Activated CD4-positive, alpha-beta T cell treated with anti-CD3 and anti-CD28 coated beads, Interleukin-2, amount 50 U/mL, for 1 hour (primary cell): ENCODE measurements at places on chromosomes 6 and 20.

GRCh38 chr6:31763619-31763940 lies 1.1 kb downstream of the SAPCD1 start:
- no peak for DNase-seq

DNA sequence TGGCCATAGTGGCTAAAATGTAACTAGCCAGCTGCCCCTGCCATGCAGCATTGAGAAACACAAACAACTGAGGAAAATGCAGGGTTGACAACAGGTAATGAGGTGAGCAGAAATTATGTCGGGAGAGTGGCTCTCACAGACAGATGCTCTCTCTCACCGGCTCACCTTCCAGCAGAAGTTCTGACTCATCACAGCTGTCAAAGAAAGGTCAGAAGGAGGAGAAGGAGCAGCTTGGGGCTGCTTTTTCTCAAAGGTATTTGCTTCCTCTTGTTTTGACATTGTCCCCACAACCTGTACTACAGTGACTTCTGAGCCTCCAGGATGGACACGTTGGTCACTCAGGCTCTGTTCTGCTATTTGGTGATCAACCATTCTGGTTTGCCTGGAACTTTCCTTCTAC lies 190.5 kb upstream of the HEY2 start:
- DNase-seq = no peak

DNA sequence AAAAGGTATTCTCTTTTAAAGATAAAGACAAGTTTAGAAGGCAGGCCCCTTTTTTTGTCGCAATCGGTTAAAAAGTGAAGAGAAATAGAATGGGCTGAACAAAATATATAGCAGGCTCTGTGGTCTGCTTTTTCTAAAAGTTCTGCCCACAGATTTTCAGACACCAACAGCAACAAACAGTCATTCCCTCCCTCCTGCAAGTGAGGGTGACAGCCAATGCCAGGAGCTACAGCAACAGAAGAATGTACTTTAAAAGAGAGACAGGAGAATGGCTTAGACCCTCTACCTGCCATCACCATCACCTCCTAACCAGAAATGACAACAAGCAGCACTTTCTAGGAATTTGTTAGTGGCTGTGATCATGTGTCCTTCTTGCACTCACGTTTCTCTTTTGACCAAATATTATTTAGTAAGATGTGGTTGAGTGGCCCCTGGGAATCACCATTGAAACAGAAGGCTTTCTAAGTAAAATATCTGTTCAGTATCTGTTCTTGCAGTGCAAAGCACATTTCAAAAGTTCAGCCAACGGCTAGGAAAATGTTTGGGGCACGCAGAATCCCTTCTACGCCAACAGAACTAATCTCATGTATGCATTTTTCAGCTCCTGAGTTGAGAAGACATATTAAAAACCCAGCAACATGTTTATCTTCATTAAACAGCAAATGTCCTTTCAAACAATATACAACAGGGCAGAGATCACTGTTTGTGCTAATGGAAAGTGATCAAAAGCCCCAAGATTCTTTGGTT lies 248.5 kb downstream of the ATXN1 start:
- no peak for DNase-seq

GRCh38 chr6:15246217-15246665 lies 372 bp downstream of the JARID2 start:
- DNase-seq = no peak

- peak; percentile 2 for DNase-seq
Measured at GRCh38 chr6:155050311-155050710, 55.2 kb downstream of the TIAM2 start.

- no peak for DNase-seq
Measured at GRCh38 chr6:166687879-166688205, 60.8 kb upstream of the RPS6KA2 start.

DNA sequence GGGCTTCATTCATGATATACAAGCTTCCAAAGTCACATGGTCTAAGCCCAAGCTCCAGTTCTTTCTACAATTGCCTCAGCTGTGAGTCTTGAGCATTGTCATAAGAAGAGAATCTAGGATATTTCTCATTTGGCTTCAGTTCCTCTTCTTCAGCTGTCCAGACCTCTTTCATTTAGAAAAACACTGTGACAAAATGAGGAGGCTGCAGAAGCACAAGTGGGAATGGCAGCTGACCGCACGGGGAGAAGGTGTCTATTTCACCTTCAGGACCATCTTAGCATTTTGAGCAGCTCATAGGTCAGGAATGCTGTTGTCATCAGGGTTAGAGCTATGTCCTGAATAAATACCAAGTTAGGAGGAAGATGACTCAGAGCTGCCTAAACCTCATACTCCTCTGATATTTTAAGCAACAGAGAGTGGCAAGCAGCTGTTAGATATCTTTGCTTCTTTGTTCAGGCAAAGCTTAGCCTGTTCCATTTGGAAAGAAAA lies 390.1 kb upstream of the CITED2 start:
- no peak for DNase-seq
